Activated CD8-positive, alpha-beta memory T cell treated with anti-CD3 and anti-CD28 coated beads, Interleukin-2, amount 50 U/mL, for 4 hours (primary cell): ENCODE measurements at places on chromosomes 4 and X.

GRCh38 chr4:165766018-165766417 lies 107.0 kb upstream of the TLL1 start:
- DNase-seq, result no peak

GRCh38 chr4:120922381-120923206 lies at the start of gene PRDM5:
Gene PRDM5 (minus strand): TSS chr4:120922726. CDS start chr4:120922608, 118 bp downstream.
- peak; percentile 30 for DNase-seq

- no peak for DNase-seq
Observed at GRCh38 chr4:60396341-60397049, 803.6 kb upstream of the ADGRL3 start.

DNA sequence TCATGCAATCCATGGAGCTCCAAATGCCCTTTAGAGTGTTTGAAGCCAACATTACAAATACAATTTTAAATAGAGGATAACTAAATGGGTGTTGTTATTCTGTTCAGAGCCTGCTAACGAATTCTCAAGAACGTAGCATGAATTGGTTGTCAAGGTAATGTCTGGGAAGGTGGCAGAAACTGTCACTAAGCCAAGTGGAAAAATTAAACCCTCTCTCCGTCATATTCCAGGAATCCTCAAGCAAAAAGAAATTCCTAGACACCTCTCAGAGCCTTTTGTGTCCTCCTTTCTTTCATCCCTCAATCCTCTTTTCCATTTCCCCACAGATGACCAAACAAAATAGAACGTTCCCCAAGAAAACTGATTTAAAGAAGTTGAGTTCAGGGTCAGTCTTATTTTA lies 204.0 kb downstream of the MID1 start:
- DNase-seq, result no peak

DNA sequence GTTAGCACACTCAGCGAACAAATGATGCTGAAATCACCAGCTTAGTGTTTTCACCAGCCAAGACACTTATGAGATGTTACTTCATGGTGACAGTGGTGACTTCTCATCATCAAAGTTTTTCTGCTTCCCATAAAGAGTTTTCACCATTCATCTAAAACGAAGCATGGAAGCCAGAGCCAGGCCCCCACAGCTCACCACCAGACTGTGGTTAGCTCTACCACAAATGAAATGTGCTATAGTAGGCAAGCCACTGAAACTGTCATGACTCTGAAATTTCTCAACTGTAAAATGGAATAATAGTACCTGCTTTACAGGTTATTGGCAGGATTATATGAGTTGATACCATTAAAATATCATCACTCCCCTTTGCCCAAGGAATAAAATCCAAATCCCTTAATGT lies 56.4 kb upstream of the HHIP start:
- DNase-seq, result no peak

DNA sequence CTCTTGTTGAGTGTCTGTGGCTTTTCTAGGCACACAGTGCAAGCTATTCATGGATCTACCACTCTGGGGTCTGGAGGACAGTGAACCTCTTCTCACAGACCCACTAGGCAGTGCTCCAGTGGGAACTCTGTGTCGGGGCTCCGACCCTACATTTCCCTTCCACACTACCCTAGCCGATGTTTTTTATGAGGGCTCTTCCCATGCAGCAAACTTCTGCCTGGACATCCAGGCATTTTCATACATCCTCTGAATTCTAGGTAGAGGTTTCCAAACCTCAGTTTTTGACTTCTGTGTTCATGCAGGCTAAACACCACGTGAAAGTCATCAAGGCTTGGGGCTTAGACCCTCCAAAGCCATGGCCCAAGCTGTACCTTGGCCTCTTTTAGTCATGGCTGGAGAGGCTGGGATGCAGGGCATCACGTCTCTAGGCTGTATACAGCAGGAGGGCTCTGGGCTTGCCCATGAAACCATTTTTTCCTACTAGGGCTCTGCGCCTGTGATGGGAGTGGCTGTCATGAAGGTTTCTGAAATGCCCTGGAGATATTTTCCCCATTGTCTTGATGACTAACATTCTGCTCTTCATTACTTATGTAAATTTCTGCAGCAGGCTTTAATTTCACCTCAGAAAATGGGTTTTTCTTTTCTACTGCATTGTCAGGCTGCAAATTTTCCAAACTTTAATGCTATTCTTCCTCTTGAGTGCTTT lies 249.8 kb upstream of the CPEB2 start:
- DNase-seq, result no peak

DNA sequence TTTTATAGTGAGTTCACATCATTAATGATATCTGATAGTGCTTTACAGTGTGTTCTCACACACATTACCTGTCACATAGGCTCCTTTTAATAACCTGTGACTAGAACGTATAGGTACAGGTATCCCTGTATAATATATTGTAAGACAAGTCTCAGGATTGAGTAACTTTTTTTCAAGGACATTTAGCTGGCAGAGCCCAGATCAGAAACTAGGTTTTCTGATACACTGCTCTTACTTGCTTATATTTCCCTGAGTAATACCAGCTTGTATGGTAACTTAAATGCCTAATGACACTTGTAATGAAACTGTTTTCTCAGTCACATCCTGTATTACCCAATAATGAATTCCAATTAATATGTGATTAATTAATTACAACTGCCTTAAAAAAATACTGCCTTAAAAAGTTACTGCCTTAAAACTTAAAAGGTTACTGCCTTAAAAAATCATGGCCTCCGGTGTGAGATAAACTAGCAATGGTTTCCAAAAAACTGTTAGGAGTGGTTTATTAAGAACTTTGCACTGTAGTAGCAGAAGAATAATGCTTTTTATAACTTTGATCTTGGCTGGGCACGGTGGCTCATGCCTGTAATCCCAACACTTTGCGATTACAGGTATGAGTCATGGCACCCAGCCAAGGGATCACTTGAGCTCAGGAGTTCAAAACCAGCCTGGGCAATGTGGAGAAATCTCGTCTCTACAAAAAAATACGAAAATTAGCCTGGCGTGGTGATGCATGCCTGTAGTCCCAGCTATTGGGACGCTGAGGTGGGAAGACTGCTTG lies 11.9 kb downstream of the COPS4 start:
- no peak for DNase-seq

DNA sequence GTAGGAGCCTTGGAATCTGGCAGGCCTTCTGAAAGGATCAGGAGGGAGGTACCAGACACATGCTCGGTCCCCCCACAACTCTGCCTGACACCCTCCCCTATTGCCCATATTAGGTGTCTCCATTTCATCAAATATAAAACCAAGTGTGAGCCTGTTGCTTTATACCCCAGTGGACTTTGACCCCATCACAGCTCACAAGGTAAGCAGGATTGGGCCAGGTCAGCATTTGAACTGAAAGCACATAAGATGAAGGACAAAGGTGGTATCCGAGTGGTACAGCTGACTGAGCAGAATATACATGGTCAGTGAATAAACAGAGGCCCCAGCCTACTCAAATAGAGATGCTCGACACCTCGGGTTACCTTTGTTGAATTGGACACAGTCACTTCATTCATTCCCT lies 20.0 kb downstream of the SLC25A43 start:
- DNase-seq, result no peak

GRCh38 chr4:170818786-170819185 lies 729.0 kb upstream of the AADAT start:
- DNase-seq, result no peak

DNA sequence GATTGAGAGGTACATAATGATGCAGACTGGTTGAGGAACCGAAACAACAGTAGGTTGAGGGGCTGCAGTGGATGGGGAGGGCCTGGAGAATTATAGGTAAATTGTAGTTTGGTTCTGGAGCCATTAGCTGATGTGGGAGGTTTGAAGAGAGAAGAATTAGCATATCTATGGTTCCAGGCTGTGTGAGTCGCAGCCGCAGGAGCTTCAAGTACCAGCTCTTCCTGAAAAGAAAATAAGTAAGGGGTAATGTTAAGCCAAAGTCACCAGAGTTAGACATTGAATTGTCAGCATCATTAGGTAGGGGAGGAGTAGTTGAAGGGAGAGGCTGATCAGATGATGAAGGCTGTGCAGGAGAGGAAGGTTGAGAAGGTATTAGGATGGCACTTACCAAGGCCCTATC lies 29.5 kb downstream of the PF4 start:
- DNase-seq, result no peak

GRCh38 chrX:150907474-150907873 lies 9.0 kb upstream of the CD99L2 start:
- no peak for DNase-seq

DNA sequence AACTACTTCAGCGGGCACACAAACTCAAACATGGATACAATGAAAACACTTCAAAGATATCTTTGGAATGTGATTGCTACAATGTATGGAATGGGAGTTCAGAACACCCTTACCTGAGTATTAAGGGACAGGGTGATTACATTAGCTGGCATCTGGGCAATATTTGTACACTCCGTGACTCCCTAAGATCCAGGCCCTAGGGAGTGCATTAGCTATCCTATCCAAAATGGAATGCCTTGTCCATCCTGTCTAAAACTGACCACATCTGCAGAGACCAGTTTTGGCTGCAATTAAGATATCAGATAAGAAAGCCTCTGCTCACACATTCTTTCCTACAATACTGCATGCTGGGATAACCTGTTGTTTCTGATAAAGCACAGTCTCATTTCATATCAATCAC lies 176.6 kb upstream of the EMCN start:
- no peak for DNase-seq

GRCh38 chr4:54986095-54986846 lies 139.1 kb downstream of the KDR start:
- DNase-seq, result no peak

GRCh38 chr4:173537613-173538147 lies 7.7 kb upstream of the HAND2 start:
- DNase-seq, result no peak

- no peak for DNase-seq
Observed at GRCh38 chr4:173565281-173565680, 35.3 kb upstream of the HAND2 start.

DNA sequence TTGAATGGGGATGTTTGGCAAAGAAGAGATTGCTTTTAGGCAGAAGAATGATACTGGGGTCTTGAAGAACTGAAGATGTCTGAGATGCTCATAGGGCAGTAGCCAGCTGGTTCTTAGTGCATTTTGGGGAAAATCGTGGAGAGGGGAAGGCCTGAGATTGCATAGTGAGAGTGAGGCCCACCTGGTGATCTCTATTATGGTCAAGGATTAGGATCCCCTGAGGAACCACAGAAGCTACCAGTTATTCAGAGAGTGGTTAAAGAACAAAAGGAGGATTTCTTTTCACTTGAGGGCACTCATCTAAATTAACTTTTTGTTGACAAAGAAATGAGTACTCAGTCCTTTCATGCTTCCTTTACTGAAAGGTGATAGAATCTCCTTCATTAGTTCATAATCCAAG lies 271.3 kb upstream of the HAND2 start:
- no peak for DNase-seq

- DNase-seq, result no peak
Observed at GRCh38 chrX:21798677-21799219, 40.7 kb upstream of the MBTPS2 start.

DNA sequence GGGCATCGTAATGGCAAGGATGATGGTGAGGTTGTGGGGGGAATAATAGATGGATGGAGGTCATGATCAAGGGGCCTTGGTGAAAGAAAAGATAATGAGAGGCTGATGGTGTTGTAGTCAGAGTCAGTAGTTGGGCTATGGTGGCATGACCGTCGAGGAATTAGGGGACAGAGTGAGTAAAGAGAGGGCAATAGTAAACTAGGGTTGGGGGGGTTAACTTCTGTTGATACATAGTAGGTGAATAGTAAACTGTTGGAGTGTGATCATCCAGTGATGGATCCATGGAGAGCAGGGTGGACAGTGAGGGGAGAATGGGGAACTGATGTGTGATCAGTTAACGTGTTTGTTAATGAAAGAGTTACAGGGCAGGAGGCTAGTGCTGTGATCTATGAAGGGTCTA lies 920 bp downstream of the FTSJ1 start:
- no peak for DNase-seq

- no peak for DNase-seq
Observed at GRCh38 chrX:41935832-41936231, 12.5 kb upstream of the CASK start.

DNA sequence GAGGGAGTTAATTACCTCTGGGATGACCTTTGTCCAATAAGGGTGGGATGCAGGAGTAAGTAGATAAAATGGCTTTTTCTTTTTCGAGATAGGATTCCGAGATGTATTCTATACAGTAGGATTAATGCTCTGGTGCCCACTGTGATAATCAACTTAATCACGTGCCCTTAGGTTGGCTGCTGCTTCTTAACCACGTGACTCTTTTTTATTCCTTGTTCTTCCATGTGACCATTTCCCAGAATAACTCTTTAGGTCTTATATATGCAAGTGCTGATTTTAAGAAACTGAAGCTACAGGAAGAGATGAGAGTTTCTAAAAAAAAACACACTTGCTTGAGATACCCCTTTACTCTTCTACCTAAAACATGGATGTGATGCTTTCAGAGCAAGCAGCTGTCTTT lies 1628.9 kb downstream of the PCDH7 start:
- no peak for DNase-seq

GRCh38 chr4:71195924-71196323 lies 142.9 kb upstream of the SLC4A4 start:
- DNase-seq, result no peak

DNA sequence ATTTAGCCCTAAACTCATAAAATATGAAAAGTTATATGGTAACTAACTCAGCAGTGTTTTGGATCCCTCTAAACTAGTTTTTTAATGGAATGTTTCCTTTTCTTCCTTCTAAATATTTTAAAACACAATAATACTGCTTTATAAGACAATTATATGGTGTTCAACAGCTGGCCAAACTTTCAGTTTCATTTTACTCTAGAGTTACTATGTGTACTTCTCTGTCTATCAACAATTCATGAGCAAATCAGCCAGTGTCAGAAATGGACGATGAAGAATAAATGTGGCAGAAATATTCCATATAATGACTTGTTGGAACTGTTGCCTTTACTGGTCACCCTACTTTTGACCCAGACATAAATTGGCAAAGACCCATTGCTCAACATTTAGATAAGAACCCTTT lies 64.8 kb upstream of the CXXC4 start:
- DNase-seq, result no peak
